Thoracic aorta (tissue), 2 donors: ENCODE measurements at places on chromosomes 6 and 20.

- DNase-seq, result no peak
Observed at GRCh38 chr6:34490390-34491090, 24.7 kb downstream of the PACSIN1 start.

DNA sequence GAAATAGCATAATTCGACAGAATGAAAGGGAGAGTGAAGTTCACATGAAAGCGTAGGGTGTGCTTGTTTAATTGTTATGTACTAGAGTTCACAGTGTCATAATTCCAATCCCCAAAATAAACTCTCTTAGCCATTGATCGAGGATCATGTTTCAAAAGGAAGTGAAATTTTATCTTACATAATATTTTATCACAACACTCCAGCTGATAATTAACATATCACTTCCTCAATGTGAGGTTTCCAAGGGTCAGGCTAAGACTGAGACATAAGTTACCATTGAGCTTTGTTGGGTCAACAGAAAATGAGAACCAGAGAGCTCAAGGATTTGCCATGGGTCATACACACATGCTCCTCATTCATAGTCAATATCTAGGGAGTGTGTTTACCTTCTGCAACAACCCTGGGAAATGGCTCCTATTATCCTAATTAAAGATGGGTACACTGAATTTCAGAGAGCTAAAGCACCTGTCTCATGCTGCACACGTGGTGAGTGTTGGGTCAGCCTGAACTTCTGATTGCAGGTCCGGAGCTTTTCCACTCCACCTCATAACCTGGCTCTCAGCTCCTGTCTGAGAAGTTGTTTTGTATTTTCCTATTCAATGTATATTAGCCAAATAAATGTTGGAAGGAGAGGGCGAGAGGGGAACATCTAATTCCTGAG, 3.0 kb downstream of the GSTA2 start:
- no peak for DNase-seq

DNA sequence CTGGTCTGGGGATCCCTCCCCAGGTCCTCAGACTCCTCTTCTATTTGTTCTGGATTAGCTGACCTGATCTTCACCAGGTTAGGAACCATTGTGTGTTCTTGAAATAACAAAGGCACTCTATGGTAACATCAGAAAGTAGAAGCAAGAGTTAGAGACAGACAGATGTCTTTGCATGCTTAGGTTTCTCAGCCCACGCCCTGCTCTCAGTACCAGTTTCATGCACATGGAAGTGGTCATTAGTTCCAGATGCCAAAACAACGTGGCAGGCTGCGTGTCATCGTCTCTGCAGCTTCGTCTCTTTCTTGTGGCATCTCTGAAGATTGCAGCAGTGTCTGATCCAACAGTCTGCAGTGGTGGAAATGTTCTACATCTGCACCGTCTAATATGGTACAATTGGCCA, 89.4 kb downstream of the PACRG start:
- no peak for DNase-seq

GRCh38 chr6:23566418-23566817, 559.6 kb upstream of the NRSN1 start:
- DNase-seq, result no peak

GRCh38 chr20:26276554-26277210, 580.0 kb upstream of the ZNF337 start:
- DNase-seq, result no peak

DNA sequence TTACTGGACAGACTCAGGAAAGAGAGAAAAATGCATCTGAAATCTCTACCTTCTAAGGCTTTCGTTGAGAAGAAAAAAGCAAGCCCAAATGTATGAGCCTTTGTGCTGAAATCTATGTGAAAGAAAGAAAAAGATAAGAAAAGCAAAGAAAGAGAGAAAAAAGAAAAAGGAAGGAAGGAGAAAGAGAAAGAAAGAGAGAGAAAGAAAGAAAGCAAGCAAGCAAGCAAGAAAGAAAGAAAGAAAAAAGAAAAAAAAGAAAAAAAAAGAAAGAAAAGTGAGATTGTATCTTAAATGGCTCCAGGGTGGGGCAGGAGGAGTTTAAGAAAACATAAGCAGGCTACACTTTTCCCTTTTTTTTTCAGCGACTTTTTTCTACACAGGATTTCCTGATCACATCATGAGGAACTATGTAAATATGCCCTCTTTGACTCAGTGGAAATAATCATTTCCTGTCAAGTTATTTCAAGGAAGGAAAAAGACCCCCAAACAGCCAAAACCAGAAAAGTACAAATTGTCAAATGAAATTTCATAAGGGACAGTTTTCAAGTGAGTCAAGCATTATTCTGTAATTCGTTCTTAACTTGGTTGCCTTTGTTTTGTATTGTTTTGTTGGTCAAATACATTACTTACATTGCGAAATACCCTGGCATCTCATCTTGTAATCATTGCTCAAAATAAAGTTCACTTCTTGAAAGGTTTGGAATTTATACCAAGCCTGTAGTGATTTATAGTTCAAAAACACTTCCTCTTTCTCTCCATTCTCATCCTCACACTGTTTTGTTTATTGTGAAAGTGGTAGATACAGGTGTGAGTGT, 79.5 kb upstream of the RNF217 start:
- DNase-seq, result no peak

DNA sequence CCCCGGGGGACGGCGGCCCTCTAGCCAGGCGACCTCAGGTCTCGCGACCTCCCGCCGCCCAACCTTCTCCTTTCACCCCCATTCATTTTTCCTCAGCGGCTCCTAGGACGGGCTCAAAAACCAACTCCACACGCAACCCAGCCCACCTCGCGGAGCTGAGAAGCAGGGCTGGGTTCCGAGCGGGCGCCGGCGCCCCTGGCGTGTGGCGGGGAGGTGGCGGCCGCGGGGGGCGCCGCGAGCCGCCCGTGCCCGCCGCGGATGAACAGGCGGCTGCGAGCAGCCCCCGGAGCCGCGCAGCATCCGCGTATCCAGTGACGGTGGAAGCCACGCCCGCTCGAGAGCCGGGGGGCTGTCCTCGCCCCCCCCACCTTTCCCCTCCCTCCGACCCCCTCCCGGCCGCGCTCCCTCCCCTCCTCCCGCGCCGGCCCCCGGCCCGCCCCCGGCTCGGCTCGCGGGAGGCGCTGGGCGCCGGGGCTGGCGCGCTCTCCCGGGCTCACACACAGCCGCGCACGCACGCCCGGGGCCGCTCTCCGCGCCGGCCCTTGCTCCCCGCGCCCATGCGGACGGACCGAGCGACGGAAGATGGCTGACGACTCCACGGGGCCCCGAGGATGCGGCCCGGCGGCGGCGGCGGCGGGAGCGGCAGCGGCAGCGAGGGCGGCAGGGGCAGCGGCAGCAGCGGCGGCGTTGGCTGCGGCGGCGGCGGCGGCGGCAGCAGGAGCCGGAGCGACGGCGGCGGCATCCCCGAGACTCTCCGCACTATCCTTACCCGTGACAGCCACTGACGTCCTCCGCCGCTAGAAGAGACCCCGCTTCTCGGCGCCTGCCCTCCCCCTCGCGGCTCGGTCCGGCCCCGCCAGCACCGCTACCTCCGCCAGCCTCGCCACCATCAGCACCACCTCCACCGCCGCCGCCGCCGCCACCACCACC, at the start of gene SOBP:
Gene SOBP, plus strand, starts transcription at position 482 of the 930 bp plus-strand sequence. CDS start 500 bp downstream, outside the sequence.
- no peak for DNase-seq

- DNase-seq, result no peak
Observed at GRCh38 chr6:18177286-18177965, 22.2 kb downstream of the KDM1B start.

DNA sequence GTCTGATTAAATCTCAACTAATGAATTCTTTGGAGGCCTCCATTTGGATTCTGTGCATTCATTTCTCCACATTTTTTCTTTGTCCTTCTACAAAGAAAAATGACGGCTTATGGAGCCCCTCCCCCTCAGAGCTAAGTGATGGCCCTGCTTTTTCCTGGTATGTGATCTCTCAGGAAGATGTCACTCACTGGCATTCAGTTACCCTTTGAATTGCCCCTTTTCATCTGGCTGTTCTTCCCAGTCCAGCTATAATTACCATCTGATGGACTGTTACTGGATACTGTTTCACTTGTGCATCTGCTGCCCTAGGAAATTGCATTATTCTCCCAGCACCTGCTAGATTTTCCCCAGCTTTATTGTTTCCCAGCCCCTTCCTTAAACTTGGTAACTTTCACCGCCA, 151.9 kb downstream of the CFAP61 start:
- DNase-seq, result no peak

DNA sequence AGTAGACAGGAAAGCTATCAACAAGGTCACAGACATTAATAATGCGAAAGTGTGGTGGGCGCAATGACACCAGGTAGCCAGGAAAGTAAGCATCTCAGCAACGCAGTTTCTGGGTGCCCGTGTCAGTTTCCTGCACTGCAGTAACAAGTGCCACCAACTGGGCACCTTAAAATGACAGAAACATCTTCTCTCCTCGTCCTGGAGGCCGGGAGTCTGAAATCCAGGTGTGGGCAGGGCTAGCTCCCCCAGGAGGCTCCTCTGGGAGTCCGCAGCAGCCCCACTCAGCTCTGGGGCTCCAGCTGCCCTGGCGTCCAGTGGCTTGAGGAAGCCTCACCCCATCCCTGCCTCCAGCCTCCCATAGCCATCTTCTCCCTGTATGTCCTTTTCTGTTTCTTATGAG, 387.2 kb downstream of the TAF4 start:
- no peak for DNase-seq

- DNase-seq, result no peak
Observed at GRCh38 chr6:139431602-139431956, 57.1 kb upstream of the CITED2 start.

DNA sequence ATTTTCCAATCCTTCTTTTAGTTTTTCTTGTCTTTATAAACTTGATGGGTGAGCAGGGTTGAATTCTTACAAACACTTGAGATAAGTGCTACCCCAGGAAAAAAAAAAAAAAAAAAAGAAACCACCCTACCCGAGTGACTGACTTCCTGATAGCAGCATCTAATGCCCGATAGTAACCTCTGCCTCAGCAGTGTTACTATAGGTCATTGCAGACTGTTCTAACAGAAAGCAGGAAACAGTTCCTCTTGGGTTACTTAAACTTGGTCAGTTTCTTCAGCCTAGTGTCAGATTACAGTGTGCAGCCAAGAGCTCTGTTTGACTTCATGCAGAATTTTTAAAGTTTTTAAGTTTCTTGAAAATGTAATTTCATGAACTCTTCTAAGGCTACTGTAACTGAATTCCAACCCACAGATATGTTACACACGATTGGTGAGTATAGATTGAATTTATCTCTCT, 2.1 kb downstream of the MYLIP start:
- DNase-seq, result no peak

DNA sequence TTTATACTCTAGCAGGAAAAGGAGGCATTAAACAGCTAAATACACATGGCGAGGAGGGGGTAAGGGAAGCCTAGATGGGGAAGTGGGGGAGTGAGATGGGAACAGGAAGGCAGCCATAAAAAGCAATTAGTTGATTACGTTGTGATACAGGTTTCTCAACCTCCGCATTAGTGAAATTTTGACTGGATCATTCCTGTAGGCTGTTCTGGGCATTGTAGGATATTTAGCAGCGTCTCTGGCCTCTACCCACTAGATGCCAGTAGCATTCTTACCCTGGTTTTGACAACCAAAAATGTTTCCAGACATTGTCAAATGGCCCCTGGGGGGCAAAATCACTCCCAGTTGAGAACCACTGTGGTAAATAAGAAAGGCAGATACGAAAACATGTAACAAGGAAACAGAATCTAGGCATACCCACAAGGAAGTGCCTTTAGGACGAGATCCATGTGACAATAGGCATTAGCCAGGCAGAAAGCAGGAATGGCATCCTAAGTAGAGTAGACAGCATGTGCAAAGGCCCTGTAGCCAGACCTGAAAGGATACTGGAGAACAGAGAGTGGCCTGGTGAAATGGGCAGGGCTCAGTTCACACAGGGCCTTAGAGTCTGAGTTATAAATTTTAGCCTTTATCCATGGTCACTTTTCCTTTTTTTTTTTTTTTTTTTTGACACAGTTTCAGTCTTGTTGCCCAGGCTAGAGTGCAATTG, 25.8 kb upstream of the PTPN1 start:
- DNase-seq, result no peak

DNA sequence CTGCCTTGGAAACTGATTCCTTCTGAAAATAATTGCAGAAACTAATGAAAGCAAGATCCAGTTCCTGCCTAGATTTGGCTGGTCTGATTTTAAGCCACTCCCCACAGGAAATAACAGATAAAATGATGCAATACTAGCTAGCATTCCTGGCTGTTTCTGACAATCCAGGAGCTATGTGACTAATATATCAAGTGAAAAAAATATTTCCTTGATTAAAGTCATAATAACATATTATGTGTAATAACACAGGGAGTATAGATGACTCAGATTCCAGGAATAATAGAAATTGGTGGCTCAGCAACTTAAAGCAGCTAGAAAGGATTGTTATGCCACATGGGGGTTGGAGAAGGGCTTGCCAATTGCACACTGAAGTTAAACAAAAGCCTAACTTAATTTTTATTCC, 182.7 kb upstream of the SALL4 start:
- DNase-seq, result no peak
